ENCODE measurements at places on chromosomes 7 and 10.

GRCh38 chr7:151394076-151395035 lies 15.5 kb downstream of the WDR86 start:
- DNase-seq: no peak

DNA sequence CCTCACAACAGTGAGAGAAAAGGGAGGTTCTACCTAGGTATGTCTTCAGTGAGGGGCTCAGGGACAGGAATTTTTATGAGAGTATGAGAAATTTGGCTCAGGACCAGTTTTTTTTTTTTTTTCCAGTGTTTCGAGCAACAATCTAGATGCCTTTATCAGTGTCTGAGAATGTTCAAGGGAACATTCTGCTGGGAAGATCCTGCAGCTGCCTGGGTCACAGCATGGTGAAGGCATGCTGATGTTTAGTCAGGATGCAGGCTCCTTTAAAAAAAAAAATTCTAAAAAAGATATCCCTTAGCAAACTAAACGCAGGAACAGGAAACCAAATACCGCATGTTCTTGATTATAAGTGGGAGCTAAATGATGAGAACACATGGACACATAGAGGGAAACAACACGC lies 31.0 kb downstream of the SBDS start:
- no peak for DNase-seq

DNA sequence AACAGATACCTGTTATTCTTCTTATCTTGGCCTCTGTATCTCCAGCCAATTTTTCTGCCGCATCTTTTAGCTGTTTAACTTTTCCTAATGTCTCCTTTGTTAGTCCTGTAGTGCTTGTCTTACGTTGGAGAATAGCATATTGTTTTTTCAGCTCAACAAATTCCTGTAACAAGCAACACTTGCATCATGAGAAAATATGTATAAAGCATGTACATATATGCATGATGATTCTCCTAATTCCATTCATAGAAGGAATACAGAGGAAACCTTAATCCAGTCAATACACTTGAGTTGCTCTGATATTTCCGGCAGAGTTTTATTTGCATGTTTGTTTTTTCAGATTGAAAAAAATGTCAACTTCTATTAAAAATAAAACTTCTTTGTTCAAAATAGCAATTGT lies 26.1 kb upstream of the LAMB1 start:
- DNase-seq: no peak

GRCh38 chr10:17682236-17682946 lies 38.4 kb downstream of the STAM start:
- no peak for DNase-seq

GRCh38 chr7:24108906-24109376 lies 175.0 kb upstream of the NPY start:
- no peak for DNase-seq

All from NCI-H774 (cell line).